ENCODE measurements at places on chromosomes 1 and 21.

DNA sequence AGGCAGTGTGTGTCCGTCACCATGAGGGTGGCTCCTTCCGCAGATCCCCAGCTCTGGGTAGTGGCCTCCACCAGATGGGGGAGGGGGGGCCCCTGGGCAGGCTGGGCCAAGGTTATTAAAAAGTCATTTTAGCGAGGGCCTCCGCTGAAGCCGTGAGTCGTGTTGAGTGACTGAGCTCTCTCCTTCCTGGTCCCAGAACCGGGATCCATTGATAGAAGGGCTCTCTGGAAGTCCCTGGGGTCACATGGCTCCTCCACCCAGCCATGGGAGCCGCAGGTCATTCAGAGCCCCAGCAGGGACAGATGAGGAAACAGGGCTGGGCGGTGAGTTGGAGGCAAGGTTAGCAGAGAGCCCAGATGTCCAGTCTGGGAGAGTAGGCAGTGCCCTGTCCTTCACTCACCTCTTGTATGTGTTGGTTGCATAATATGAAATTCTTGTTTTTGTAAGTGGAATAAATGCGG, 12.9 kb downstream of the MIIP start:
- no peak for DNase-seq

GRCh38 chr1:241331328-241332036, 25.5 kb downstream of the RGS7 start:
- no peak for DNase-seq

DNA sequence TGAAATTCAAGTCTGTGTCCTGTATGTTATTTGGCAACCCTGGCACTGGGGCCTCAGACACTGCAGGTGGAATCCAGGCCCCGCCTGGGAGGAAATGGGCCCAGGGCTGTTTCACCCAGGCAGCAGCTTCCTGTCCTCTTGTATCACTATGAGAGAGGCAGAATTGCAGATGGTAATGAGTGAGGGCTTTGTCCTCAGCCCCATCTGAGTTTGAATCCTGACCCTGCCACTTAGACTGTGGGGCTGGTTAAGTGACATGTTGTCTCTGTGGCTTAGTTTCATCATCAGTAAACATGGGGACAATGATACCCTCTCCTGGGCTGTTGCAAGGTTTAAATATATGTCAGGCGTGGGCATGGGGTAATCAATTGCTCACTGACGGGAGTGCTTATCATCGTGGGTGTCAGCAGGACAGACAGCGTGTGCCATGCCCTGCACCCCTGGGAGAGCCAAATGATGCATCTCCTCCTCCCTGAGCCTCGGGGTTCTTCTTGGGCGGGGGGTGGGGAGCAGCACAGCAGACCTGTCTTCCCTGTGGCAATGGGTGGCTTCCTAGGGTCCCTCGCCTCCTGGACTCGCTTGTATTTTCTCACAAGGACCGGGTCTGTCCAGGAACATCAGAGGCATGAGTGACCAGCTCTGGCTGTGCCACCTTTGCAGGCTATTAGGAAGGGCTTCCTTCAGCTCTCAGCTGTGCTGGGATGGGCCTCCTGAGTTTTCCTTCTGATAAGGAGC, 42.1 kb downstream of the ARHGEF10L start:
- DNase-seq = peak; percentile 16

GRCh38 chr1:31644560-31645273, at the start of gene PEF1:
PEF1 (minus strand) TSS chr1:31644876; CDS start chr1:31644864, 12 bp downstream.
- DNase-seq = peak; percentile 97

DNA sequence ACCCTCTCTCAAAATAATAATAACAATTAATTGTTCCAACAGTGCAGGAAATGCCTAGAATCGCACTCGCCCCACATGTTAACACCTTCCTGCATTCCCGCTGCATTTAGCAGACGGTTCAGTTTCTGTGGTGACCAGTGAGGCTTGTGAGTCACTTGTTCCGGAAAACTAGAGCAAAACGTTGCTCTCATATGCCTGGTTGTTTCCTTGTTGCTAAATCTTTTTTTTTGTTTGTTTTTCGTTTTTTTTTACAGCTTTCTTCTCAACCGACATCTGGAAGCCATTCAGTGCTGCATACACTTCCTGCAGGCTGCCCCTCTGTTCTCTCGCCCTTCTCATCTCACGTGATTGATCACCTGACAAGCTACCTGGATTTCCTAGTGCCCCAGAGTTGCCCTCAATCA, 56.9 kb upstream of the TMPRSS2 start:
- DNase-seq = no peak

GRCh38 chr1:176839216-176839615, 325.3 kb downstream of the ASTN1 start:
- no peak for DNase-seq

DNA sequence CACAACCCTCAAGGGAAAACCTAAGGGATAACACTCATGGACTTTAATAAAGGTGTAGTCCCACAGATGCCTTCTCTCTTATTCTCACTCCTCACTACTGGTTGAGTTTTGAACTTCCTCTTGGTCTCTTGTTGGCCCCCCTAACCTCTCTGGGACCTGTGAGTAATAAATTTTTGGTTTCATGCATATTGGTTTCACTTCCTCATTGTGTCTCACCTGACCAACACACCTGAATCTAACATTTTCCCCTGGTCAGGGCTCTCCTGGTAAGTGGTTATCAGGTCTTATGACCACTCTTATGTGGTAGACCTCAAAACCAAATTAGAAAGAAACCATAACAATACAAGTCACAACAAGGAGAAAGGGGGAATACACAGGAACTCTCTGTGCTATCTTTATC, 60.5 kb upstream of the PRMT6 start:
- no peak for DNase-seq

DNA sequence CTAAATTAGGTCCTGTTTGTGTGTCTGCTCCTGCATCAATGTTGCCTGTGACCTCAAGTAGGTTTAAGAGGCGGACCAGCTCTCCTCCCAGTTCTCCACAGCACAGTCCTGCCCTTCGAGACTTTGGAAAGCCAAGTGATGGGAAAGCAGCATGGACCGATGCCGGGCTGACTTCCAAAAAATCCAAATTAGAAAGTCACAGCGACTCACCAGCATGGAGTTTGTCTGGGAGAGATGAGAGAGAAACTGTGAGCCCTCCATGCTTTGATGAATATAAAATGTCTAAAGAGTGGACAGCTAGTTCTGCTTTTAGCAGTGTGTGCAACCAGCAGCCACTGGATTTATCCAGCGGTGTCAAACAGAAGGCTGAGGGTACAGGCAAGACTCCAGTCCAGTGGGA, 79.9 kb downstream of the PRDM2 start:
- no peak for DNase-seq

DNA sequence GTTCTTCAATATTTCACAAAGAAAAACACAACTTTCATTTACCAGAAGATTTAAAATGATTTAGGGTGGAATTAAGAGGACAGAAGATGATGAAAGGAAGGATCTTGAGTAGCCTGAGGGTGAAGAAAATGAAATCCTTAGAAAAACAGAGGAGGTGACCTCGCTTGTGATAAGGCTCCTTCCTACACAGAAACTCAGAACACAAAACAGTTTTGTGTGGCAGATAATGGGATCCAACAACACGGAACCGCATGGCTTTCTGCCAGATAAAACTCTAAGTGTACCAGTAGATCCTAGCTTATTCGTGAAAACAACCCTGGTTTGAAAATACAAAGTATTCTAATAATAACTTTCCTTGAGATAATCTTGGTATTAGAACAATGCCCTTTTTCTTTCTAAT, 74.0 kb upstream of the EXO1 start:
- DNase-seq = no peak

DNA sequence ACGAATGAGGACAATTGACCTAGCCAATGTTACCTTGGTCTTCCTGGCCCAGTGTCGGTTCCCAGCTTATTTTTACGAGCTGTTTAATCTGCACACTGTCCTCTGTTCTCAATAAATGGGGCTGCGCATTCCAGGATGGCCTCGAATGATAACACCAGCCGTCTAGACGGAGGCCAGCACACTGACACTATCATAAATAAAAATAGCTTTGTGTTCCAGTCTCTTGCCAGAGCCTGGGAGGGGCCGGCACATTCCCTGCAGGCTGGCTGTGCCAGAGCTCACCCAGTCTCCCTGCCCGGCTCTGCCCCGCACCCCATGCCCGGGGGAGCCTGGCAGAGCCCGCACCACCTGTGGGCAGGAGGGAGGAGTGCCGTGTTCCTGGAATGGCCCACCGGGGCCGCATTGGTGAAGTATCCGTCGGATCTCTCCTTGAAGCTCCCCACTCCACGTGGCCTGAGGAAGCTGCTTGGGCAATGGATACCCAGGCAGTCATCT, 92.1 kb downstream of the SPSB1 start:
- no peak for DNase-seq

DNA sequence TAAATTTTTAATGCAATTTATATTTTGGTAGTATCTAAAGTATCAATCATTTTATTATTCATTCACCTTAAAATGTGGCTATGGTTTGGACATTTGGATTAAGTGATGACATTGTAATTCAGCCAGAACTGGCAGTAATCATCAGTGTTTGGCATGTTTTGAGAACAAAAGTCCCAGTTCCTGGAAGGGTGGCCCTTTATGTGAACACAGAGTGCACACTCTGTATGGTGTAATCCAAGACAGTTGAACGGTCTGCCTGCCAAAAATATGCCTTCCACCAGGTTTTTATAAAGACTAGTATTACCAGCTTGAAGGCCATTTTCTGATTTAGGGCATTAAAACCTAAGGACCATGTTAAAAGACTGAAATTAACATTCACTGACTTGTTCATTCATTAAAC, 448.7 kb downstream of the LTN1 start:
- DNase-seq = no peak

- no peak for DNase-seq
Measured at GRCh38 chr1:22972760-22973159, at the start of gene LACTBL1. LACTBL1 (minus strand) TSS chr1:22972866; CDS start chr1:22972316, 550 bp downstream.

DNA sequence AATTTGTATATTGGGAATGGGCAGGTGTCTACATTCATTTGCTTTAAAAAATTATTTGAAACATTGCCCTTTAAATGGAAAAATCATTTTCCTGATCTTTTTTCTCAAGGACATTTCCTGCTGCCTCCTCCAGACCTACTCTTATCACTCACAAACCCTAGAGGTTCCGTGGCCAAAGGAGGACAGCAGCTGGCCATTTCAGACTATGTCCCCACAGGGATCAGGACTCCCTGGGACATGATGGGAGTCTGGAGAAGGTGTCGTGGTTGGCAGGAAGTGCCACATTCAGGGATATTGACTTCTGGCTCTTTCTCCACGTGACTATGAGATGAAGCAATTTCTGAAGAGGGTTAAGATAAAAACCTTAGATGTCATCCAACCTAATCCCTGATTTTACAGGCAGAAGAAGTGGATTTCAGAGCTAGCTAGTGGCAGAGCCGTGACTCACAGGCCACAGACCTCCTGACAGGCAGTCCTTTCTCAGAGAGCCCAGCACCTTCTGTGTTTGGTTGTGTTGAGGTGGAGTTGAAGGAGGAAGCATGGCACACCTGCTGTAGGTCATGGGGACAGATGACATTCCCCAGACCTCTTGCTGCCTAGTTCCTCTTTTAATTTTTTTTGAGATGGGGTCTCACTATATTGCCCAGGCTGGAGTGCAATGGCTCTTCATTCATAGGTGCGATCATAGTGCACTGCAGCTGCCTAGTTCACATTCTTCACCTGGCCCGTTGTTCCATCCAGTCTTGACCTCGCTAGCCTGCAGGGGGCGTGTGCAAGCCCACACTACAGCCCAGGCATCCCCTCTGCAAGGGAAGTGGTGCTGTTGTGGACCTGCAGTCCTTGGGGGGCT, 25.5 kb upstream of the IL10 start:
- DNase-seq = no peak

DNA sequence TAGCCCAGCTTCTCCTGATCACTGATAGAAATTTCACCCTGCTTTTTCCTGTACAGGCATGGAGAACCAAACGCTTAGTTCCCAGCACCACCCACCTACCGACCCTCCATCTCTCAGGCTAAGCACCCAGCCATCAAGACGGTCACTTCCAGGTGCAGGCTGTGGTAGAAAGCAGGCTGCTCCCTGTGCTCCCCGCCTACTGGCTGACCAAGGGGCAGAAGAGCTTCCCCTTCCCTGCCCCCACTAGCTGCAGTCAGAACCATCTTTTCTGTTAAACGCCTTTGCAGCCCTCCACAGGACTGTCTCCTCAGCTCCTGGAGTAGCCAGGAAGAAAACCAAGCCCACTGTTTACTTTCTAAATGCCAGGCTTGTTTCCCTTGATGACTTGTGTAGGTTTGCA, 23.0 kb downstream of the SPATA46 start:
- no peak for DNase-seq

DNA sequence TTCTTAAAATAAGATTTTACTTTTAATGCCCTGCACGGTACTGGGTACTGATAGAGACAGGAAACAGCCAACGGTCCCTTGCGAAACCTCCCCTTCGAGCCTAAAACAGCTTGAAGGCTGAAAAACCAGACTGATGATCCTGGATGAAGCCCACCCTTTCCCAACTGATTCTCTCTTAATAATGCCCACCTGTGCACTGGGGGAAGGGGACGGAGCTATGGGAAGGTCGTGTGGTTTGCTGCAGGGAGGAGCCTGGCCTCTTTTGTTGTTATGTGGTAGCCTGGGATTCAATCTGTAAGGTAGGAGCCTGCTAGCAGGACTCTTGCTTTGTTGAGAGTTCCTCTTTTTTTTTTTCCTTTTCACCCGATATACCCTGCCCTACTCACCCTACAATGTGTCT, 25.6 kb downstream of the SAMSN1 start:
- DNase-seq = no peak

DNA sequence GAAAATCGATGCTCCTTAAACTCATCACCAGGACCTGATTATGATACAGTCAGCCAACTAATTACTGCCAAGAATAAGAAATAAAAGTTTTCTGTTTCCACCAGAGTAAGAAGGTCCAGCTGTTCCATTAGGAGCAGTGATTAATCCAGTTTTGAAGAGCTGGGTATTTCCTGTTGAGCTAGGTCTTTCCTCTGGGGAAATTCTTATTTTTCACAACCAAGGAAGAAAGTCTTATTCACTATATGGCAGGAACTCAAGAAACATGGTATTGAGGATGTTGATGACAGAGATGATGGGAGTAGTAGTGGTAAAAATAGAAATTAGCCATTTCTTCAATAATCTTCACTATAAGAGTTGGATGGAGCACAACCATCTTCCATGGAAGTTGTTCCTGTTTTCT, 374.6 kb upstream of the RUNX1 start:
- no peak for DNase-seq

DNA sequence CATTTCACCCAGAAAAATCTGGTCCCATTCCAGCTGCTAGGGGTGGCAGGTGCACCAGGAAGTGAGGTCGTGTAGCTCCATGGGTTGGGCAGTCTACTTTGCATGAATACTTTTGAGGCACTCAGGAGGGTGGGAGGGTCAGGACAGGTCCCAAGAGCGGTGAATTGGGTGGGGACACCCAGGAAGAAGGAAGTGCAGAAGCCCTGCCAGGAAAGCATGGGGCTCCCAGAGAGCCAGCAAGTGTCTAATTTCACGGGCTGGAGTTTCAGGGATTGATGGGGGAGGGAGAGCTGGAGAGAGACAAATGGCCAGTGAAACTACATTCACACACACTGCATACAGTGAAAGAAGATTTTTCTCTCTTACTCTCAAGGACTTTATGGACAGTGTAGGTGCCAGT, 137.8 kb downstream of the GALNT2 start:
- no peak for DNase-seq

- DNase-seq = no peak
Measured at GRCh38 chr1:97451046-97451826, 469.6 kb downstream of the DPYD start.

GRCh38 chr1:203342192-203342940, 8.6 kb downstream of the FMOD start:
- DNase-seq = peak; percentile 63

Measured in NCI-H146 (cell line).